GM23248 (cell line): ENCODE measurements at places on chromosomes 12 and 14. TPM values are rescaled to one million over a fixed set of nuclear protein-coding genes. Genes with fewer than 3 reads are reported as not detected.

The AMDHD1 gene
- 1.1 and 1.3 TPM in 2 replicates for total RNA-seq

The SRSF9 gene
- total RNA-seq: 129 and 154 TPM in 2 replicates

The TPPP2 gene
- total RNA-seq: not detected in 2 replicates

The KLHL33 gene
- not detected in 2 replicates for total RNA-seq

The PTPRB gene
- 3.9 and 4.4 TPM in 2 replicates for total RNA-seq

- DNase-seq: no peak
Measured at GRCh38 chr14:92259613-92260357, 63.2 kb upstream of the SLC24A4 start.

DNA sequence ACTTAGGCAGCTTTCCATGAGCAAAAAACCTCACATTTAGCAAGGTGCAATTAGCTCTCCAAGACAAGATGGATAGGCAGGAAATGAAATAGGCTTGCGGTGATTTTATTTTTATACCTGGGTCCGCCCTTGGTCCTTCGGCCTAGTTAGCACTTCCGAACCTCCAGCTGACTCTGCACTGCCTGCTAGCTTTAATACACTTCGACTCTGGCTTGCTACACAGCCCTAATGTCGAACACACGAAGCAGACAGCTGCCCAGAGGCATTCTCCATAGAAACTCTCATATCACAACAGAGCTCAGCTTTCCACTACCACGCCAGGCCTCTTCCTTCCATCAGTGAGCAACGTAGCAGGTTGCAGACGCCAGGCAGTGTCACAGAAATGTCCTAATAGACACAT lies 688.0 kb downstream of the VRK1 start:
- no peak for DNase-seq

DNA sequence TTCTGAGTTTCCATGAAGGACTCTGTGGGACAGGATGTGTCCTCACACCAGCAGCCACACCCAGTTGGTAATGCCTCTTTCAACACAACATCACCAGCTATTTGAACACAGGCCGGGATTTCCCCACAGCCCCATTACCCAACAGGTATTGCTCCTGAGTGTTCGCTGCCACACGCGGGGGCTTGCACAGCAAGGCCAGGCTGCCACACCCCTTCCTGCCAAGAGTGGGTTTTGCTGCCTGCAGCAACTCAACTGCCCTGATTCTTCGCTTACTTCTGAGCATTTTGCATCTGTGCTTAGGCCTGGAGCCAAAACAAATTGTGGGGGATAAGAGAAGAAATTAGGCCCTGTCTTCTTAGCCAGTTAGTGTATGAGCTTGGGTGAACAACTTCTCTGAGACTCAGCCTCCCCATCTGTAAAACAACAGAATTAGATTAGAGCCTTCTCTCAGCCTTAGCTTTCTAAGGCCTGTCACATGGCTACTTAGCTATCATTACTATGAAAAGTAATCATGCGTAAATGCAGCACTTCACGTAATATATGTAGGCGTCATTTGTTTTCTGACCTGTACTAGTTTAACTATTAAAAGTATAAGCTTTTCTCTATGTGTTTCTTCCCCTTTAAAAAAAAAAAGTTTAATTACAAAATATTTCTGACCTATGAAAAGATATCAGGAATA lies 20.0 kb downstream of the CKAP4 start:
- DNase-seq: peak; percentile 58

DNA sequence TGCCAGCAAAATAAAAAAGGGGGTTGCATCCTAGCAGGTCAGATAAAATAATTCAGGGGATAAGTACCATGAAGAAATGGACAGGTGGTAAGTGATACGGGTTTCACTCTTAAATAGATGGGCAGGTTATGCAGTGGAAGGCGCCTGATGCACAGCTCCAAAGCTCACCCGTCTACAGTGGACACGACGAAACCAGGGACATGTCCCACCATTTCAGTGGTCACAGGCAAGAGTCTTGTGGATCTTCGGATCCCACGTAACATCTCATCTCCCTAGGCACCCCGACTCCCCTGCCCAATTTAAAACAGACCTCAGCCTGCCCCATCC lies 60.5 kb downstream of the DDX51 start:
- no peak for DNase-seq

GRCh38 chr12:6796576-6796975 lies 7.2 kb downstream of the CD4 start:
- DNase-seq: no peak

GRCh38 chr14:44108601-44109000 lies 398.5 kb downstream of the FSCB start:
- DNase-seq: no peak

DNA sequence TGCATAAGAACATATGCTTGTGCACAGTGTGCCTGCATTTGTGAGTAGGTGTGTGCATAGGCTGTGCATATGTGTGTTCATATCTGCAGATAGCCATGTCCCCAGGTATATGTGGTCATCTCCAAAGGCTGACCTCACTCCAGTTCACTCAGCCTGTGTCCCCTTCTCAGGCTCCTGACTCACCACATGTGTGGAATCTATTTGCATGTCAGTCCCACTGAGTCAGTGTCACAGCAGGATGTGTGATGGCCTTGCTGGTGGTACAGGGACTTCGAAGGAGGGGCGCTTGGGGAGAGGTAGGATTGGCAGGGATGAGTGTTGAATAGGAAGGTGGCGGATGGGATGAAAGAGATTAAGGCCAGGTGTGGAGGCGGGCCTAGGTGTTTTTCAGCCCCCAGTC lies 35.5 kb downstream of the KRT80 start:
- peak; percentile 41 for DNase-seq

DNA sequence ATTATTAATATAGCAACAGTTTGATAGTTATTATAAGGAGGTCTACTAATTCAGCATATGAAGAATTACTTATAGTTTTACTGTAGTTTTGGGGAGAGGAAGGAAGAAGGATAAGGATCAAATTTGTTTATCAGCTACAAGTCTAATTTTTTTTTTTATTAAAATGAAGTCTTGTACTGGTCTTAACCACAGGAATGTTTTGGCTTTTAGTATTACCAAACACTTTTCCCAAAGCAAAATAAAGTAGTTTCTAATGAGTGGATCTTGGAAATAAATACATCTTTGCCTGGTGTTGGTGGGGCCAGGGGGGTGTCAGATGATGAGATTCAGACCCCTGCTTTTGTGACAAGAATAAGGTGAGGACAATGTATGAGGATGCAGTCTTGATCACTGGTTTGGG lies 57.2 kb upstream of the ZDHHC17 start:
- DNase-seq: peak; percentile 38

GRCh38 chr14:41606532-41607303 lies at the start of gene LRFN5:
Gene LRFN5, plus strand, starts transcription at chr14:41606876.
- DNase-seq: peak; percentile 79

DNA sequence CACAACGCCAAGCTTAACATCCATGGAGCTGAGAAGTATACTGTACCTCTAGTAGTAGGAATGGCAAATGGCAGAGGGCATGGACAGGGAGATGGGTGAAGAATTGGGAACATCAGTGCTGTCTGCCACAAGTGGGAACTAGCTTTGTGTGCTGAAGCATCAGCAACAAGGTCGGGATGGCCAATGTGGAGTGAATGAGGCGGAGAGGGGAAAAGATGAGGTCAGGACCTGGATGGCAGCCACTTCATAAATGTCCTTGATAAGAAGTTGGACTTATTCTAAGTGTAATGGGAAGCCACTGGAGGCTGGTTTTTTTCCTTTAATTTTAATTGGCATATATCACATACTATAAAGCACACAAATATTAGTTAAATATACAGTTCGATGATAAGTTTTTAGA lies 21.9 kb upstream of the CLMN start:
- no peak for DNase-seq

DNA sequence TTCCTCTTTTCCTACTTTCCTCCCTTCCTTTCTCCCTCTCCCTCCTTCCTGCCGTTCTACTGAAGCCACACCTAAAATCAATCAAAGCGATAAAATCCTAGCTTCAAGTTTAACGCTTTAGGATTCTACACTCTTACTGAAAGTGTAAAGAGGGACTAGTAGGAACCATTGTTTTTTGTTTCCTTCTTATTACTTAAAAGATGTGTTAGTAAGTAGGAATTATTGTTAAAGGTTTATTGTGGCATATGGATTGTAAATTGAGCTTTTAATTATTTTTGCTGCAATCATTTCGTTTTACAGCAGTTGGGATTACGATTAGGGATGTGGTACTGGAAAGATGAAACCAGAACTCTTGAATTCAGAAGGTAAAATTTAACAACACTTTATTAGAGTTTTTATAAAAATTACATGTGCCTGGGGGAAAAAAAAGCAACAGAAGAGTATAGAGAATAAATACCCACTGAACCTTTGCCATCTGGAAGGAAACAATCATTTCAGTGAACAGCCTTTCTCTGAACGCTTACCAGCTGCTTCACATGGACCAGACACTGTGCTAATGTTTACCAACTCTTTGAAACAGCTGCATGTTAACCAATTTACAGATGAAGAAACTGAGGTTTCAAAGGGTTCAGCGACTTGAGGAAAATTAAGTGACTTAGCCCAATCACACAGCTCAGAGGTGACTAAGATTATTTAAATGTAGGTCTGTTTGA lies 1.0 kb downstream of the PPP1R36 start:
- no peak for DNase-seq

- DNase-seq: peak; percentile 38
Measured at GRCh38 chr12:93167841-93168492, 209.8 kb upstream of the NUDT4 start.

GRCh38 chr14:104872469-104873341 lies 7.6 kb downstream of the CEP170B start:
- DNase-seq: peak; percentile 87

- DNase-seq: no peak
Measured at GRCh38 chr14:26323869-26324268, 274.0 kb downstream of the NOVA1 start.

GRCh38 chr12:26125400-26126339 lies 833 bp upstream of the BHLHE41 start:
- peak; percentile 91 for DNase-seq
